Fibroblast of upper back skin (primary cell): ENCODE measurements at places on chromosomes 12 and 14.

GRCh38 chr12:74412606-74413230 lies 124.9 kb upstream of the ATXN7L3B start:
- DNase-seq, result peak; percentile 25

GRCh38 chr12:10291030-10291429 lies 16.6 kb upstream of the KLRD1 start:
- DNase-seq, result no peak

DNA sequence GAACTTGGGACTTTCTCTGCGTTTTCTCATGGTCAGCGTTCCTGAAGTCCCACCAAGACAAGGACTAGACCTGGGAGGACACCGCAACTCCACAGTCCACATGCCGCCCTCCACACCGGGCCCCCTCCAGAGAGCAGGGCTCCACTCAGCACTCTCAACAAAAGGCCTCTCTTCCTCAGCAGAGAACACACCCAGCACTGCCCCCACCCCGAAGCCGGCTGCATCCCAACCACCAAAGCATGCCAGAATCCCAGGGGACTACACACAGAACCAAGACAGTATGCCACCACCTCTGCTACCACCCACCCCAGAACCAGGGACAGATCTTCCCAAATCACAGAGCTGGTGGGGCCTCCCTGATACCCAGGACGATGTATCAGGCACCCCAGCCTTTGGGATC lies 88.3 kb downstream of the BCL11B start:
- no peak for DNase-seq

DNA sequence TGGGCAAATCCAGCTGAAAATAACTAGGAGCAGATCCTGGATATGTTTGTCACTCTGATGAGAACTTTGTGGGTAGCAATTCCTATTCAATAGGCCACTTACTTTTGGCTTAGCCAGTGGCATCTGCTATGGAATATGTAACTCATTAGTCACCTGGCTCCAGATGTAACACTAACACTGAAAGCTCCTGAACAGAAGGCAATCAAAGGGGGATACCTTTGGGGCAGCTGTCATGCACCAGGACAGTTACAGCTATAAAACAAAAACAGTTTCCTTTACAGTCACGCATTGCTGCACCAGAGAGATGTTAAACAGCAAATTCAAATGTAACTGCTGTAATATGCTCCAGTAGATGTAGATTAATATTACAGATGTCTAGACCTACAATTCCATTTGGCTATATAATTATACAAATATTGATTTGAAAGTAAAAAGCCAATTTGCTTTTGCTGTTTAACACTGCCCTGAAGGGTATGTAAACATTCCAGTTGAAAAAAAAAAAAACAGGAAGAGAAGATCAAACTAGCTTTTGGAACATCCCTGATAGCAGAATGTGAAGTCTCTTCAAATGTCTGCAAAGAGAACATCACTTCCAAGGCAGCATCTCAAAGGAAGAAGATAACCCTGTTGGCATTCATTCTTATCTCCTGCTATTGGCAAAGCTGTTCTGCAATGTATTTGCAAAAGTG lies 18.4 kb downstream of the RACGAP1 start:
- peak; percentile 55 for DNase-seq

- DNase-seq, result no peak
These were observed 82.1 kb downstream of the CCDC92 start for GRCh38 chr12:123890536-123890902.

- DNase-seq, result peak; percentile 43
These were observed 85.8 kb downstream of the CAND1 start for GRCh38 chr12:67354966-67355365.

DNA sequence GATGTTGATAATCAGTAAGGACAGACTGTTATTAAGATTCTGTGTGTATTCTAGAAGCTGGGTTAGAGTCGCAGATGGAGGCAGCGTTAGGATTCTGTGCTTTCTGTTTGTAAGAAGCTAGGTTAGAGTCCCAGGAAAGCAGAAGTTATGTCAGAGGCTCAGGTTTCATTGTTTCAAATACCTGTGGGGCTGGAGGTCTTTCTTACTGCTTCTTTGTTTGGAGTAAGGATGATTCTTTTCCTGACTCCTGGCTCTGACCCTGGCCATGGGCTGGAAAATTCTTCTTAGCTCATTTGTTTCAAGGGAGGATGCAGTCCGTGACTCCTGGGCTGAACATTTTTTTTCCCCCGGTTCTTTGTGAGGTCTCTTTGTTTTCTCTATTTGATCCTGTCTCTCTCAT lies 5.2 kb downstream of the MUCL1 start:
- no peak for DNase-seq

DNA sequence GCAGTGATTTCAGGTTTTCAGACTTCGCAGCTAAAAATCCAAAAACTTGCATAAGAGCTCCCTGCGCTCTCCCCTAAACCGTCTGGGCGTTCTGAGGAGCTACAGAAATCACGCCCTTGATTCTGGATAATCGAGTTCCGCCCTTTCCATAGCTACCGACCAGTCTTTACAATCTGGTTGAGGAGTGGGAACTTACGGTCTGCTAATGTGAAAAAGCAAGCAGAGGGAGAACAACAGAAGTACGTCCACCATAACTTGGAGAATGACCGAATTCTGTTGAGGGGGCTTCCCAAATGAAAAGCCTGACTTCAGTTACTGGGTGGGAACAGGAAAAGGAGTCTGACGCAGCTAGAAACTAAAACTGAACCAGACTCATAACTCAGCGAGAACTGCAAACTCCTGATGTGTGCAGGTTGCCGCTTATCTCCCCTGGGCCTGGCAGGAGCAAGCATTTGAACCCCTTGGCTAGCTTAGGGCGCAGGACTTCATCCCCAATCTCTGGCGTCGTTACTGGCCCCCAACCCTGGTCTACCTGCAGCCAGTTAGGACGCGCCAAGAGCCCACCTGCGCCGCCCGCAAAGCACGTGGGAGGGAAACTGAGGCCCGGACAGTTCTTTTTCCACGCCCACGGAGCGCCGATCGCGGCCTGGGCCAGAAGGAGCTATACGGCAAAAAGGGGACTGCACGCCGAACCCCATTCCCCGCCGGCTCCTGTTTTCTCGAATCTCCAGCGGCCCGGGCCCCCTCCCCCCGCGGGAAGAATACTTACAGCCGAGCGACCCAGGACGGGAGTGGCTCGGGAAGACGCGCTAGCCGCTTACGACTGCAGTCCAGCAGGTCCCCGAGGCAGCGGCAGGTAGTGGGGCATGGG lies 838 bp downstream of the LRIG3 start:
- peak; percentile 32 for DNase-seq

DNA sequence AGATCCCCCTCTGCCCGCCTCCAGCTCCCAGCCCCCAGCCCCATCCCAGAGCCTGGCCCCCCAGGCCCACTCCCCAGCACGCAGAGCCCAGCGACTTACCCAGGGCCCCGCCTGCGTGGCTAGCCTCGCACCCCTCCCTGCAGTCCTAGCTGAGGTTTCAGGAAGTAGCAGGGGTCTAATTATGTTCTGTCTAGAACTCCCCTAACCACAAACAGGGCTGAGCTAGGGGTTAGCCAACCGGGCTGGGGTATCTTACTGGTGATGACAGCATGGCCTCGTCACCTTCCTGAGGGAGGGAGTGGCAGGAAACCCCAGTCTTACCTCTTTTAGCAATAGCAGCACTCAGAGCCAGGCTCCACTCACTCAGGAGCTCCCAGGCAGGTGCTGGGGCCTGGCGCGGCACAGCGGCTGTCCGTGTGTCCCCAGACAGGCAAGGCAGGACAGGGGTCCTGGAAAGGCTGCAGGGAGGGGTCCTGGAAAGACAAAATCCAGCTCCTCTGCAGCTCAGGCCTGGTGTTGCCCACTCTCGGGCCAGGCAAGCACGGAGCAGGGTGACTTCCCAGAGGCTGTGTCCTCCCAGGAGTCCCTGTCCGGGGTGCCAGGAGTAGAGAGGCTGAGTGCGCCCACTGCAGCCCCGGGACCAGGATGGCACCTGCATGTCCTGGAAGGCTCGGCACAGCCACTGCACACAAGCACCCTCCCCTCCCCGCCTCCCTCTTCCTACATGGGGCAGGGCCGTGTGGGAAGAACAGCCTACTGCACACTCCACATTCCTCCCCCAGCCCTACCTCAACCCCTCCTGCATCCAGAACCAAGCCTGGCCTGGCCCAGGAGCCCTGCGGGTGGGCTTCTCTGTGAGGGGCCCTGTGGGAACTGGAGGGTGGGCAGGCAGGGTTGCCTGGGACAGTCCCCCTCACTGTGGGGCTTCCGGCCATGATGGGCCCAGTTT lies at the start of gene GPR132:
Gene GPR132 (minus strand): TSS at position 151 of the 949 bp plus-strand sequence. CDS start 10,010 bp downstream, outside the sequence.
- DNase-seq, result peak; percentile 51

DNA sequence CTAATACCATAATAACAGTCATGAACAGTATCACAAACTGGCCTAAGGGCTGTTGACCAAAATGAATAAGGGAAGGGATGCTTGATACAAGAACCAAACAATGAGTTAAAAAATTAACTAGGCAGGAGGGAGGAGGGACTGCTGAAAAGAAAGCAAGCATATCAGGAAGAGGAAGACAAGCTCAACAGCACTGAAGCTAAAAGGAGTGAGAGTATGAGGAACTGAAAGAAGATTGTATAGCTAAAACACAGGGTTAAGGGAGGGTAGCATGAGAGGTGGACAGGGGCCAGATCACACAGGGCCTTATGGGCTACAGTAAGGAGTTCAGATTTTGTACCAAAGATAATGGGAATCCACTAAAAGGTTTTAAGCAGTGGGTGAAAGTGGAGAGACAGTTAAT lies 34.1 kb downstream of the ITGA7 start:
- no peak for DNase-seq

DNA sequence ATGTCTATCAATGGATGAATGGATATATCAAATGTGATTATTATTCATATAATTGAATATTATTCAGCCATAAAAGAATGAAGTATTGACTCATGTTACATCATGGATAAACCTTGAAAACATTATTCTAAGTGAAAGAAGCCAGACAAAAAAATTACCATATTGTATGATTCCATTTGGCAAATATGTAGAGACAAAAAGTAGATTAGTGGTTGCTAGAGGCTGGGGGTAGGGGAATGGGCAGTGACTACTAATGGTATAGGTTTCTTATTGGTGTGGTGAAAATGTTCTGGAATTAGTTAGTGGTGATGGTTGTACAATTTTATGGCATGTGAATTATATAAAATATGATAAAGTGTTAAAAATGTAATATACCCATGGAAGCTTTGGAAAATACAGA lies 31.8 kb upstream of the GNS start:
- peak; percentile 57 for DNase-seq

DNA sequence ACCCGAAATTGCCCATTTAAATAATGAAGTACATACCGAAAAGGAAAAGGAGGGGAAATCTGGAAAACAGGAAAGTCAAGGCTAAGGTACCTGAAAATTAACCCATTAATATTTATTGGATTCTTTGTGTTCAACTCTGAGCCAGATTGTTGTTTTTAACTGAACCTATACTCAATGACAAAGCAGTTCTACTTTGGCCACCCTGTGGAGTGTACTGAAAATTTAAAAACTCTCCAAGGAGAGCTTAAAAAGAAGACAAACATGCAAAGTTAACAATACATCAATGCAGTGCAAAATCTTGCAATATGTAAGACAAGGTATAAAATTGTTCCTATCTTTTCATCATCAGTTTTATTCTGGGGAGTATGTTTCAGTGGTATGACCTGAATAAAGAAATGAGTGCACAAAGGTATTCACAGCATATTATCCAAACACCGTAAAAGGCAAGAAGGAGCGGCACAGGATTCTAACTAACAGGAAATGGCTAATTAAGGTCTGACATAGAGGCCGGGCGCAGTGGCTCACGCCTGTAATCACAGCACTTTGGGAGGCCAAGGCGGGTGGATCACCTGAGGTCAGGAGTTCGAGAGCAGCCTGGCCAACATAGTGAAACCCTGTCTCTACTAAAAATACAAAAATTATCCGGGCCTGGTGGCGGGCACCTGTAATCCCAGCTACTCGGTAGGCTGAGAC lies 1.7 kb downstream of the USP44 start:
- DNase-seq, result no peak

DNA sequence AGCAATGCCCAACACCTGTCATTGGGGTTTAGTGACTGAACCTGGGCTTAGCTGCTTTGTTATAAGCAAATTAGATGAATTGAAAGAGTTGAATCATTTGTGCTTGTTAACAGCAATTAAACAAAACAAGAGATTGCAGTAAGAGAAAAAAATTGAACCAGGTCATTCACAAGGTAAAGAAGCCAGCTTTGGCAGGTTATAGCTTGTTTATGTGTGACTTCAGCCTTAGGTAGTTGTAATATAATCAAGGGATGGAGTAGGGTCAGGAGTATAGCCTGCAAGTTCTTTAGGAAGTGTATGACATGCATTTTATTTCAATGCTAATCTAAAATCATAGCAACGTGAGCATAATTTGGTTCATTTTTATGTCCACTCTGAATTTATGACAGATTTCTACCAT lies 63.4 kb upstream of the PLEKHG3 start:
- no peak for DNase-seq

DNA sequence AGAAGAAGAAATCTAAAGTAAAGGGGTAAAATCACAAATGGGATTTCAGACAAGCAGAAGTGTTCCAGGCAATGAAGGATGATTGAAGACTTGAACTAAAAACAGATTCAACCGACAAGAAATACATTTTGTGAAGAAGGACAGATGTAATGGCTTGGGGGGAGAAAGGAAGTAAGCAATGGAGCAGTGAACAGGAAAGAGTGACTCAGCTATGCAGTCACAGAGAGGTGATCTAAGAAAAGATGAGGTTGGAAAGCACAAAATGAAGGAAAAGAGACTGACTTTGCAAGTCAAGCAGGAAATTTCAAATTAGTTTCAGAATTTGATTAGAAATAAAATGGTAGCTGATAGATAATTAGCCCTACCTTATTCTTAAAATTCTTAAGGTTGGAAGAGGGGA lies 66.5 kb downstream of the PUS7L start:
- peak; percentile 55 for DNase-seq

GRCh38 chr12:102474438-102475064 lies 5.8 kb downstream of the IGF1 start:
- peak; percentile 69 for DNase-seq

- DNase-seq, result no peak
These were observed 127.0 kb downstream of the GCH1 start for GRCh38 chr14:54775486-54776140.

DNA sequence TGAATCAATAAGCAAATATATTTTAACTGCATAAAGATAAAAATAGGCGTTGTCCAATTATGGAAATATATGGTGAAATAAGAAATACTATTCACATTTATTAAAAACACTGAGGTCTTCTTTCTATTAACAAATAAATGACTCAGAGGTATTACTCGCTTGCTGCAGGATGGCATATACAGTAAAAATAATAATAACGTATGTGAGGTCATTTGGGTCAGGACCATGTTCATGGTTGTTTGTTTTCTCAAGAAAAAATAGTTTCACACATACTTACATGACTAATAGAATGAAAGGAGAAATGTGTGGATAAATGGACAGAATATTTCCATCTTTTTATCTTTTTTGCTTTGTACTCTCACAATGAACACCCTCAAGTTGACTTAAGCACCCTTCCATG lies 46.5 kb upstream of the RTL1 start:
- no peak for DNase-seq

DNA sequence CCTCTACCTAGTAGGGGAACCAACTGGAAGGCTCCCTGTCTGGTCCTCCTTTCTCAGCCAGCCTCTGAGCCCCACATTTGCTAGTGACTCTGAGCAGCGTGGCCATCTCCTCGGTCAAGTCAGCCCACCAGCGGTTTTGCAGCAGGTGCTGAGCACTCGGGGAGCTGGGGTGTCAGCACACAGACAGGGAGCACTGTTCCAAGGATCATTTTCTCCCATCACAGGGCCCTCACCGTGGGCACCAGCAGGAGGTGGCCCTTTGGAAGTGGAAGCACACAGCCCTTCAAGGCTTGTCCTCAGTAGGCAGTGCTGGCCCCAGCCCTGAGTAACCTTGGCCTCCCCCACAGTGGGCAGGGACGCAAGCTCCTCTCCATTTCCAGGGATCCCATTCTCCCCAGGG lies 24.1 kb upstream of the EML1 start:
- no peak for DNase-seq
